Hematopoietic multipotent progenitor cell treated with erythropoietin and hydrocortisone succinate and interleukin-3 and kit ligand, for 15 days (in vitro differentiated cells): ENCODE measurements at places on chromosomes 3 and 15.
A peak's percentile ranks its signal among the peaks of the same experiment; 100 is the strongest.

GRCh38 chr3:138724443-138724842, 110.3 kb downstream of the PIK3CB start:
- no peak for DNase-seq

- no peak for DNase-seq
These were observed 172.0 kb downstream of the TCF12 start for GRCh38 chr15:57090496-57090859.

DNA sequence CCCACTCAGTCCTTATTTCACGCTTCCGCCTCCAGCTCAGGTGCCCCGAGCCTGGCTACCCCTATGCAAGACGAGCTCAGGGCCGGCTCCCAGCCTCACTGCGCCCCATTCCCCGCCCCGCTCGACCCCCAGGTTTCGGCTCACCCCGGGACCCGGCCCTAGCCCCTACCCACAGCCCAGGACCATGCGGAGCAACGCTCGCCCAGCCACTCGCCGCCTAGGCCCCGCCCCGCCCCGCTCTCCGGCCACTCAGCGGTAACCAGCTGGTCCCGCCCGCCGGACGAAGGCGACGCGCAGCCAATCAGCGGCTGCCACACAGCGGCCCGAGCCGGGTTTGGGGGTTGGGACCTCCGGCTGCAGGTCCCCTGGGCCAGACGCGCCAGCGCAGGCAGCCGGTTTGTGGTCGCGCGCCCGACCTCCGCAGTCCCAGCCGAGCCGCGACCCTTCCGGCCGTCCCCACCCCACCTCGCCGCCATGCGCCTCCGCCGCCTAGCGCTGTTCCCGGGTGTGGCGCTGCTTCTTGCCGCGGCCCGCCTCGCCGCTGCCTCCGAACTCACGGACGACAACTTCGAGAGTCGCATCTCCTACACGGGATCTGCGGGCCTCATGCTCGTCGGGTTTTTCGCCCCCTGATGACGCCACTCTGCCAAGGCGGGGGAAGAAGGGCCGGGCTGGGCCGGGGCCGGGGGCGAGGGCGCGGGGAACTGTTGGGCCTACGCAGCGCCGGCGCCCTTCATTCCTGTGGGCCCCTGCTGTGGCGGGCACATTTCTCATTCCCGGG, at the start of gene CATSPER2:
Gene CATSPER2, minus strand, starts transcription at position 196 of the 781 bp plus-strand sequence. CDS start 783 bp downstream, outside the sequence.
- no peak for DNase-seq

GRCh38 chr3:81643721-81644120, 117.7 kb downstream of the GBE1 start:
- DNase-seq: peak; percentile 4

DNA sequence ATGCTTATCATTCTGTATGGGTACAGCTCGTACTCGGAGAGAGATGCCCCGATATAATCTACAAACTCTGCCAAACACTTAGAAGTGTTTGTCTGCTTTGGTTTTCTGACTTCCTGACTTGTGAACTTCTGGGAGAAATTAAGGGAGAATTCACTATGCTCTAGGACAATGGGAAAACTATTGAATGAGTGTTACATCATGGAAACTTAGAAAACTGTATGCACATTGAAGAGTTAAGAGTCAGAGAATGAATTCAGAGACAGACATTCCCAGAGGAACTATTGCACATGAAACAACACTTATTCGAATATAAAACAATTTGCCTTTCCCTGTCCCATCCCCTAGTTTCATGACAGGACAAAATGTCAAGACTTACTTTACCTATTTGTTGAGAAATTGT, 57.8 kb downstream of the DTWD1 start:
- no peak for DNase-seq

GRCh38 chr3:177231242-177231641, 34.0 kb upstream of the TBL1XR1 start:
- DNase-seq: no peak

GRCh38 chr3:115814778-115815380, 191.6 kb downstream of the GAP43 start:
- peak; percentile 64 for DNase-seq

DNA sequence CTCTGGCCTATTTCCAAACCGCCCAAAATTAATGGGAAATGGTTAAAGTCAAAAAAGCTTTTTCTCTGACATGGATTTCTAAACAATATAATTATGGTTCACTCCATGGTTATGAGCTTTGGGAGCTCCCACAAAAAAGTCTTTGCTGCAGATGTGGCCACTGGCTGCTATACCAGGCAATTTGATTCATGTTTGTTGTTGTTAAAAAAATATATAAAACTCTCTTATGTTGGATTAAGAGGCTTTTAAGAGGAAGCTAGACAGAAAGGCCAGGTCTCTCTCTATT, 258.6 kb downstream of the TIGIT start:
- no peak for DNase-seq

DNA sequence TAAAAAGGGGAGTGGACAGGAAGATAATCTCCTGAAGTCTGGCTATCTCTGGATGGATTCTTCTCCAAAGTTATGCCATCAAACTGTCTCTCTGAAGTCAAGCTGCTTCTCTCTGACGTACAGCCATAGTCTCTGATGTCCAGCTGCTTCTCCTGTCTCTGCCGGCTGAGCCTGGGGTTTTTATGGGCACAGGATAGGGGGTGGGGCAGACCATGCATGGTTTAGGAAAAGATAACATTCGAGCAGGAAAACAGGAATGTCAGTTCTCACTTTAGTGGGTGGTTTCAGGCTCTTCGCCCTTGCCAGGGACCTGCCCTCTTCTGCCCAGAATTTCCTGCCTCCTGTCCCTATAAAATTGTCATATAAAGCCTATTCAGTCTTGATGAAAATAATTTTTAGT, 110.9 kb upstream of the ROBO1 start:
- no peak for DNase-seq

DNA sequence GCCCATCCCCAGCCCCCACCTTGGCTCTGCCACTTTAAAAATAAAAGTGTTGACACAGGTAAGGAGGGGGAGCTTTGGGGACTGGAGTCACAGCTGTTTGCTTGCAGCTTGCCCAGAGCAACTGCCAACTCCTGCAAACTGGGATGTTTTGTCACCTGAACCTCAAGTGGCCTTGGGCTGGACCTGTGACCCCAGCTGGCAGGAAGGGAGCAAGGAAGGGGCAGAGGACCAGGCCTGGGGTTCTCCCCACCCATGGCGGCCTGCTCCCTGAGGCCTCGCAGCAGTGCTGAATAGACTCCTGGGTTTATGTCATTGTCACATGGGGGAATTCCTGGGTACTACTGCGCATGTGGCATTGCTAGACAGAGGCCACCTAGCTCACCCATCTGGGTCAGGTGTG, 246.9 kb upstream of the TLE3 start:
- DNase-seq: no peak

GRCh38 chr15:25743548-25744275, 119.4 kb downstream of the ATP10A start:
- no peak for DNase-seq

- no peak for DNase-seq
These were observed 30.5 kb downstream of the RTP1 start for GRCh38 chr3:187227658-187228258.

DNA sequence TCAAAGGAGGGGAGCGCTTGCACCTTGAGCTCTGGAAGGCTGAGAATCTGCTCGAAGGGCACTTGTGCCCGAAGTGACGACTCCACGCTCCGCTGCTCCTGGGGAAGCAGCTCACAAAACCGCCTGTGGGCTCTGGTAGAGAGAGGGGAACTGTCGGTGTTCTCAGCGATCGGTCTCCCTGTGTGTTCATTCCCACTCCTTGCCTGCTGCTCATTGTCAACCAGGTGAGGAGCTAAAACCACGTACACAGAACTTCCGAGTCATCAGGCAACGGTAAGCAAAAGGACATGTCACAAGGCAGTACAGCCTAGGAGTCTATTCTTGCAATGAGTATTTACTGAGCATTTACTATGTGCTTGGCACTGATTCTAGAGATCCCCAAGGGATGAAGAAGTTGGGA, 1.5 kb downstream of the CIB1 start:
- no peak for DNase-seq

DNA sequence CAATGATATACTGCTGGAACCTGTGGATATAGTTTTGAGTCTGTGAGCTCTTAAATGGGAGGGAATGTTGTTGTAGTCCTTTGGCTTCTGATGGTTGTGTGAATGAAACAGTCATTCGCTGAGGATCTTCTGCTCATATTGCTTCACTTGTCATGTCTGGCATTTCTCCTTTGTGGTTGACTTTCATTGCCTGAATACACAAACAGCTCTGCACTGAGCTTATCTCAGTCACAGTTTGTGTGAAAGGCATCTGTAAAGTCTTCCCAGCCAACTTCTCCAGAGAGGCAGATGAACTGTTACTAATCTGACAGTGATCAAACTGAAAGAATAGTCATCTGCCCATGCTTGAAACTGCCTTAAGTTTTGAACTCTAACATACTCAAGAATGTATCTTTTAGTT, 59.8 kb downstream of the TMED3 start:
- peak; percentile 9 for DNase-seq

DNA sequence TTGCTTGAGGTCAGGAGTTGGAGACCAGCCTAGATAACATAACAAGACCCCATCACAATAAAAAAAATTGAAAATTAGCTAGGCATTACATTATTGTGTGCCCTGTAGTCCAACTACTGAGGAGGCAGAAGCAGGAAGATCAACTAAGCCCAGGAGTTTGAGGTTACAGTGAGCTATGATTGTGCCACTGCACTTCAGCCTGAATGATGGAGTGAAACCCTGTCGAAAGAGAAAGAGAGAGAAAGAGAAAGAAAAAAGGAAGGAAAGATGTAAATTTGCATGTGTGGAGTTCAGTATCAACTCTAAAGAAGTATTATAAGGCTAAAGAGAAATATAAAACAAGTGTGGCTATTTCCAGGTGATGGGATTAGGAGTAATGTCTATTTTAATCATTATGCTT, 661.4 kb downstream of the RBMS3 start:
- DNase-seq: no peak

DNA sequence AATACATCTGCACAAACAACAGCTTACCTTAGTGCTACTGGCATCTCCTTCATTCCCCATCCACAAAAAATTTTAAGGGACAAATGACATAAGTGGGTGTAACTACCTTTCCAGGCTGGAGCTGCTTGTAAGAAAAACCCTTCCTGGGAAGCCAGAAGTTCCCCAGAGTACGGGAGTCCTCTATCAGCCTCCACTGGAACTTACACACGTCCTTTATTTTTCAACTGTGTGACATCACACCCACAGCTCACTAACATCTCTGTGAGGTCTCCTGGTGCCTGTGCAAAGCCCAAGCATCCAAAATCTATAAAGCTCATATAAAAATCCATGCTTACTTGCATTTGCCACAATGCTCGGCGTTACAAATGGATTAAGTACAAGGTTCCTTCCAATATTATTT, 27.6 kb downstream of the LRIG1 start:
- no peak for DNase-seq

DNA sequence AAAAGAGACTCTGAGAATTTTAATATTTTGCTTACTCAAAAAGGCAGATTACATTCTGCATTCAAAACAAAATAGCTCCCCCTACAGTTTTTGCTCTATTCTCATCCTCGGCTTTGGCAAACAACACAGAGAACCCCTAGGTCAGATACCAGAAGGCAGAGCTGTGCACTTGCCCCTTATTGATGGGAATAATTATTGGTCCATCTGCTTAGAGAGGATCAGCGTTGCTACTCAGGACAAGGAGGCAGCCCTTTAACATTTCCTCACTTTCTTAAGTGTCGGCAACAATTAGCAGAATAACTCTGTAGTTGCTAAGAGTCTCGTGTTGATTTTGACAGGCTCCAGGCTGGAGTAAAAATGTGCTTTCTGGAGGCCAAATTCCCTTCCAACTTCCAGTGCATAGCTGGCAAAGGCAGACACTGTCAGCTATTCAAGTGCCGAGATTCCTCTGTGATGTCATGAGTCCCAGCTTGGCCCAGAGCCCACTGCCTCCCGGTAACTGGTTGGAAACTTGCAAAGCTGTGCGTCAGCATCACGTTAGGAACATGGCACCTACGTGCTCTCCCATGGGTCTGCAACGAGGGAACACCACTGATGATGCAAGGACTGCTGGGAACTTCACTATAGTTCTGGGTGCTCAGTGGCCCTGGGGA, 482.7 kb upstream of the ADAMTS9 start:
- no peak for DNase-seq

- peak; percentile 9 for DNase-seq
These were observed 791 bp downstream of the GYG1 start for GRCh38 chr3:148992027-148992634.

GRCh38 chr3:179513862-179514261, 48.9 kb upstream of the ACTL6A start:
- no peak for DNase-seq

DNA sequence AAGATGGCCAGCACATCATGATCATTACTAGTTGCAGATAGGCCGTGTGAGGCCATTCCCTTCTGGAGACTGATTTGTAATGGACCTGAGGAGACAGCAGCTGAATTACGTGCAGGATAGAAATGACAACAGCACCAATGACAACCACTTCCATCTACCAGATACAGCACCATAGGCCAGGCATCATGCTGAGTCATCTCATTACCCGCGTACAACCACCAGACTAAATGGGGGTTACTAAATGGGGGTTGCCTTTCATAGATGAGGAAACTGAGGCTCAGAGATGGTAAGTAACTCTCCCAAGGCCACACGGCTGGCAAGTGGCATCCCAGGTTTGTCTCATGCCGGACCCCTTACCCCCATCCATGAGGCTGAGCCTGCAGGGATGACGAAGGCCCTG, 32.8 kb upstream of the FAM107A start:
- no peak for DNase-seq
